Activated T-cell treated with anti-CD3 and anti-CD28 coated beads for 4 hours (primary cell): ENCODE measurements at places on chromosomes 1 and 21.

DNA sequence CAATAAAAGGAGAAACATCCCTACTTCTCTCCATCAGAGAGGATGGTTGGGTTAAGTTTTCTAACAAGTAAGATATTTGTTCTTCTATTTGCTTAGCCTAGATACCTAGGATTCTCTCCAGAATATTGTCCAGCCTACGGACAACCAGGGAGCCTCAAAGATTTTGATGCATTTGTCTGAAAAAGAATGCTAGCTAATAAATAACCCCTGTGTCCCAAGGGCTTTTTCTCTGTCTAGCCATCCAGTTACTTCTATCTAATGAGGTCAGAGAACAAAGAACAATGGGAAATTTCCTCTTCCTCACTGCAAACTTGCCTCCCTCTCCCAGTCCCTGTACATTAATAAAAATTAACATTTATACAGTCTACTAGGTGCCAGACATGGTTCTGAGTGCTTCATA lies 810 bp downstream of the RGS5 start:
- no peak for DNase-seq

DNA sequence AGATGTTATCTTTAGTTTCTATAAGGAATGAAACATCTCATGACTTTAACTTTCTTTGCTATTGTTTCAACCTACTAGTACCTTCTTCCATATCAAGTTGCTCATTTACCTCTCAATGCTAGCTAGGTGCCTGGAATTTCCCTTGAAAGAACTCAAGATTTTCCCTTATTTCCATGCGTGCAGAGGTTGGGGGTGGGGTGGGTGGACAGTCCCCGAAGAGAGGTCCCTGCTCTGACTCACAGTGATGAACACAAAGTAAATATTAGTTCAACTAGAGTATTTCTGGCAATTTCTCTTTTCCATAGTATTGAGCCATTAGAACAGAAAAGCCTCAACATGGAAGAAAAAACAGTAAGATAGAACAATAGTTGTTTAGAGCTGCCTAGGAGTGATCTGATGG lies 239.0 kb upstream of the ZP4 start:
- no peak for DNase-seq

DNA sequence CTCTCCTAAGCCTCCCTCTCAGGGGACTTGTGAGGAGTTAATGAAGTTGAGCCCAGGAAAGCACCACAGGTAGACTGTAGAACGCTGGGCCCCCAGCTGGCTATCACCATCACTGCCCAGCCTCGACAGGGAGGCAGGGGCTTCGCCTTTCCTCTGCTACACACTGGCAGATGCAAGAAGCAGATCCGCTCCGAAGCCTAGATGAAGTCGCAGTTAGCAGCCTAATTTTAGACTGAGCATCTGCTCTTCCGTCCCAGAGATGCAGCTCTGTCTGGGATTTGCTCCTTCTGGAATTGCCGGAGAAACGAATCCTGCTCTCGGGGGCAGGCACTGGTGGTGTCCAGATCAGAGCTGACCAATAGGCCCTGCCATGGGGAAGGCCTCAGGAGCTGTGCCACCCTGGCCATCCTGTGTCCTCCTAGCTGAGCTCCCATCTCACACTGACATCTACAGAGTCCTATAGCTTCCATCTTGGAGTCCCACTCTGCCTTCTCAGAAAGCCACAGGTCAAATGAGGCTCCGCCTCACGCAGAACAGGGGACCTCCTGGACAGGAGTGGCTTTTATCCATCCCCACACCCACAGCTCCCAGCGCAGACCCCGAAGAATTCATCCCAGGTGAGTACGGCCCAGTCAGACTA lies 186.8 kb upstream of the EDN2 start:
- no peak for DNase-seq

GRCh38 chr1:23902321-23903278 lies 10.6 kb downstream of the CNR2 start:
- no peak for DNase-seq

- no peak for DNase-seq
Measured at GRCh38 chr1:232184561-232185530, 445.1 kb downstream of the SIPA1L2 start.

GRCh38 chr1:21301794-21302440 lies 11.7 kb upstream of the ECE1 start:
- no peak for DNase-seq

DNA sequence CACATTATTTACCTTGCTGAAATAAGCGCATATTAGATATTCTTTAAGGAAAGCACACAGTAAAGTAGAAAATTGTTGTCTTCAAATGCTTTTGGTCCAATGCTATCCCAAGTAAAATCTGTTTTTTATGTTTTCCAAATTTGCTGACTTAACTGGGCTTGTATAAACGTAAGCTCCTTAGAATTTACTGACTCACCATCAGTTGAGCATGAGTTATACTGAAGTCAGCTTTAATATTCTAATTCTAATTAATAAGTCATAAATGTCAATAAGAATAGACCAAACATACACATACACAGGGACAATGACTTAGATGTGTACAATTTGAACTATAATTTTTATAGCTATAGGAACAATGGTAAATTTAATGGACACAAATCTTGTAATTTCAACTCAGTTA lies 319.2 kb downstream of the TPR start:
- no peak for DNase-seq

GRCh38 chr1:192561301-192561700 lies 14.3 kb upstream of the RGS1 start:
- no peak for DNase-seq

- DNase-seq: no peak
Measured at GRCh38 chr1:156943756-156944155, 23.3 kb downstream of the LRRC71 start.

DNA sequence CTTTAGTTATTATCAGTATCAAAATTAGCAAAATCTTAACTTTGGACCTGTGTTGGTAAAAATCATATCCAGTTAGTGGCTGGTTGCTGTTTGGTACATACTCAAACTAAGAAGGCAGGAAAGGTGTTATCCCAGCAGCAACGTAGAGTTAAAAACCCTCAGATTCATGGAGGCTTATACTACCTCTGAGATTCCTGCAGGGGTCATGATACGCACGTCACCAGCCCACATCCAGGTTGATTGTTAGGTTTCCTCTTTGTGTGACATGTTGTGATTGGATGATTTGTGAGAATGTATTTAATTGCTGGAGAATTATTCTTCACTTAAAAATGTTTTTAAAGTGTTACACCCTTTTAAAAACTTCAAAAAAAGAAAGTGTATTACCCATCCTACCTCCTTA lies 423.3 kb upstream of the ADGRL2 start:
- DNase-seq: no peak

DNA sequence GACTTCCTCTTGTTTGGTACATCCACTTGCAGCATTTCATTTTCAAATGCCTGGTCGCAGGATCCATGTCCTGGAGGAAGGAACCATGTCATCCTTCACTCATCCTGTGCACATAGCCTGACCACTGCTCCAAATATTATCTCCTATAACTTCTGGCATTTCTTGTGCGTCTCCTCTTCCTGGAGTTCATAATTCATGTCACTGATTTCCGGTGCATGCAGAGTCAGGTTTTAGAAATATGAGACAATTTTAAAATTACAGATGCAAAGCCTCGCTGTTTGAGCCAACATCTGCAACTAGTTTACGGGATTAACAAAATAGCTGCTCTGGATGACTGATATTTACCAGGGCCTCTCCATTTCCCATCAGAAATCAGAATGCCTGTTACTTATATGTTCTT lies 268.1 kb downstream of the DNM3 start:
- no peak for DNase-seq

GRCh38 chr1:170267317-170267716 lies 121.6 kb downstream of the NTMT2 start:
- DNase-seq: no peak

DNA sequence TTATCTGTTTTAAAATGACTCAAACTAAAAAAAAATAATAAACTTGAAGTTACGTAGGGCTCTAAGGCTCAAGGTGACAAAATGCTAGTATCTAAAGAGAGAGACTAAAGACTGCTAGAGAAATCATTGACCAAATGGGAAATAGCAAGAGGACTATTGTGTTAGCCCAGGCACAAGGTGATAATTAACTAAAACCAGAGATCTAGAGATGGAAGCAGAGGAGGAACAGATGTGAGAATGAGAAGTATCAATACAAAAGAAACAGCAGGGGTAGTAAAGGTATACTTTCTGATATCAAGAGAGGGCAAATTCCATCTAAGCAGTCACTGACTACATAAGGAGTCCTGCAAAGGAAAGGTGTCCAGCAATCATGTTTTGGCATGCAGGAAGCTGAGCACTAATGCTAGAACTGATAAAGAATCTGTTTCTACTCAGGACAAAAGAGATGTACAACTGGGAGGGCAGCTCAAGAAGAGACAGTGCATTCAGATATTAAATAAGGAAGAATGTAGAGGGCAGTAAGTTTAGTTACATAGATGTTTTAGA lies 100.2 kb upstream of the GNG4 start:
- DNase-seq: no peak

DNA sequence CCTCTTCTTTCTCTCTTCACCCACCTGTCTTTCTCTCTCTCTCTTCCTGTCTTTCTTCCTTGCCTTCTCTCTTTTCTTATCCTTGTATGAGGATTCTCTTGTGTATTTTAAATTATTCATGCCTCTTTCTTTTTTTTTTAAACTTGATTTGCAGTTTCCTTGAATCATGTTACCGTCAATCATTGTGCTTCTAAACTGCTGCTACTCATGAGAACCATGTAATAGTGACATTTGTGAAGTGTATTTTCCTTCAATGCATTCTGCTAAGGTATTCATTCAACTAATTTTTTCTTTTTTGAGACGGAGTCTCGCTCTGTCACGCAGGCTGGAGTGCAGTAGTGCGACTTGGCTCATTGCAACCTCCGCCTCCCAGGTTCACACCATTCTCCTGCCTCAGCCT lies 539.1 kb upstream of the BRINP3 start:
- DNase-seq: no peak

- DNase-seq: no peak
Measured at GRCh38 chr1:181015251-181015615, 7.4 kb downstream of the STX6 start.

DNA sequence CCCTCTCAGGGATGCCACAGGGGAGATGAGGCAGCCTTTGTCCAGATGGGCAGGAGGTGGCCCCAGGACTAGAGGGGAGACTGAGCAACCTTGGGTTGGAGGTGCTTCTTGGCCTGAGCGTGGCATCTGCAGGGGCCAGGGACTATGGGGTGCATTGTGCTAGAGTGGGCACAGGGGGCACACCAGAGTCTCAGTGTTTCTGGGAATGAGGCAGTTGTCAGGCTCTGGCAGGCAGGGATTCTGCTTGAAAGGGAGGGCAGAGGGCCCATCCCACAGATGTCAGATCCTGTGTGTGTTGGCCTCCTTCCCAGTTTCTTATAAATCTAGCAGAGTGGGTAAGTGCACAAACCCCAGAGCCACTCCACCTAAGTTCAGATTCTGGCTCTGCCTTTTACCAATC lies 13.7 kb downstream of the LGR6 start:
- DNase-seq: no peak

DNA sequence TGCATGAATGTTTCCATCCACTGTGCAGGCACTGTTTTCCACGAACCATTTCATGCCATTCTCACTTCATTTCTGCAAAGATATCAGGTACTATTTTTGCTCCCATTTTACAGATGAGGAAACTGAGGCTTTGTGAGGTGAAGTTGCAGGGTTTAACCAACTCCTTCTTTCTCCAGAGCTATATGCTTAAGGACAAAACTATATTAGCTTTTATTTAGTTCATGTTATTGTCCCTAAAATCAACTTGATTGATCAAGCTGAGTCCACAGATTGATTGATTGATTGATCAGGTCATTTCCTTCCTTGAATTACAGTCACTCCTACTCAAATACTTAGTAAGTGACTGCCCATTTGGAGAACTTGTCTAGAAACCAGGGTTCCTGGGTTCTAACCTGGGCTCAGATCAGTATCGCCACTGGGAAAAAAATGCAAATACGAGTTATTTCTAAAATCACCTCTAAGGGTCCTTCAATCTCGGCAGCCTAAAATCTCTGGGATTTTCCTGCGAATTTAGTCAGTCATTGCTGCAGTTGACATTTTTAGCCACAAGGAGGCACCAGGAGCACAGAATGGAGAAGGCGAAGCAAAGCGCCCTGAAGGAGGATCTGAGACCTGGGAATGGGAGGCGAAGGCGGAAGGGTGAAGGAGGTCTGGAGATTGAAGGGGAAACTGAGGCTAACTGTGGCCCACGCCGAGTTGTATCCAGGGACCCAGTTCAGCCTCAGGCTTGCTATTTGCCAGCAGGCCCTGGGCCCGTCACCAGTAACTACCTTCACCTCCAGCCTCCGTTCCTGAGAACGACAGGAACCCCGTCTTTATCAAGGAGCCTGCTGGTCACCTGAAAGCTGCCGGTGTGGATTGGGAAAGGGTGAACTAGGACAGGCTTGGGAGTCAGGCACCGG lies 14.3 kb upstream of the MUL1 start:
- DNase-seq: peak; percentile 65

- DNase-seq: no peak
Measured at GRCh38 chr1:7940034-7940433, 605 bp downstream of the TNFRSF9 start.

GRCh38 chr1:225425201-225425786 lies 2.5 kb downstream of the LBR start:
- DNase-seq: no peak

- DNase-seq: no peak
Measured at GRCh38 chr1:183646776-183647175, 6.3 kb downstream of the APOBEC4 start.
